ENCODE measurements at places on chromosomes 16 and 17. TPM values are rescaled to one million over a fixed set of nuclear protein-coding genes. Genes with fewer than 3 reads are reported as not detected.

DNA sequence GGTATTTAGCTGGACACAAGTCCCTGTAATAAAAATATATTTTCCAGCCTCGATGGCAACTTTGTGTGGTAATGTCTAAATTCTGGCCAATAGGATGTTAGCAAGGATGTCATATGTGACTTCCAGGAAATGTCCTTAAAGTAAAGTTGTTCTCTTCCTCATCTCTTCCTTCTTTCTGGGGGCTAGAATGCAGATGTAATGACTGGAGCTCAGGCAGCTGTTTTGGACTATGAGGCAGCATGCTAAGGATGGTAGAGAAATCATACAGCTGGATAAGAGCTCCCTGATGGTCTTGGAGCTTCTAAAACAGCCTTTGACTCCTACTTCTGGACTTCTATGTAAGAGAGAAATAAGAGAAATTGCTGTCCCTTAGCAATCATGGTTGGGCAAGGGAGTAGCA lies 16.9 kb upstream of the MAPT start:
- DNase-seq: no peak

GRCh38 chr17:49687878-49688491 lies 10.1 kb upstream of the SPOP start:
- peak; percentile 36 for DNase-seq

KRTAP4-6 gene
- total RNA-seq: not detected

DNA sequence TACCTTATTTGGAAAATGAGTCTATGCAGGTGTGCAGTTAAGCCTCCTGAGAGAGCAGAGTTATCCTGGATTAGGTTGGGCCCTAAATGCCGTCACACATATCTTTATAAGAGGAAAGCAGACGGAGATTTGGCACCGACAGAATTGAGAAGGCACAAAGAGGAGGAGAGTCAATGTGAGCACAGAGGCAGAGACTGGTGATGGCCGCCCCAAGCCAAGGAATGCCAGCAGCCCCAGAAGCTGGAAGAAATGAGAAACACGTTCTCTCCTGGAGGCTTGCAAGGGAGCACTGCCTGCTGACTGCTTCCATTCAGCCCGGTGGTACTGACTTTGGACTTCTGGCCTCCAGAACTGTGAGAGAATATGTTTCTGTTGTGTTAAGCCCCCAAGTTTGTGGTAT lies 3.2 kb downstream of the SLC46A1 start:
- DNase-seq: no peak

TNS4 gene
- total RNA-seq: 0.08 TPM

DNA sequence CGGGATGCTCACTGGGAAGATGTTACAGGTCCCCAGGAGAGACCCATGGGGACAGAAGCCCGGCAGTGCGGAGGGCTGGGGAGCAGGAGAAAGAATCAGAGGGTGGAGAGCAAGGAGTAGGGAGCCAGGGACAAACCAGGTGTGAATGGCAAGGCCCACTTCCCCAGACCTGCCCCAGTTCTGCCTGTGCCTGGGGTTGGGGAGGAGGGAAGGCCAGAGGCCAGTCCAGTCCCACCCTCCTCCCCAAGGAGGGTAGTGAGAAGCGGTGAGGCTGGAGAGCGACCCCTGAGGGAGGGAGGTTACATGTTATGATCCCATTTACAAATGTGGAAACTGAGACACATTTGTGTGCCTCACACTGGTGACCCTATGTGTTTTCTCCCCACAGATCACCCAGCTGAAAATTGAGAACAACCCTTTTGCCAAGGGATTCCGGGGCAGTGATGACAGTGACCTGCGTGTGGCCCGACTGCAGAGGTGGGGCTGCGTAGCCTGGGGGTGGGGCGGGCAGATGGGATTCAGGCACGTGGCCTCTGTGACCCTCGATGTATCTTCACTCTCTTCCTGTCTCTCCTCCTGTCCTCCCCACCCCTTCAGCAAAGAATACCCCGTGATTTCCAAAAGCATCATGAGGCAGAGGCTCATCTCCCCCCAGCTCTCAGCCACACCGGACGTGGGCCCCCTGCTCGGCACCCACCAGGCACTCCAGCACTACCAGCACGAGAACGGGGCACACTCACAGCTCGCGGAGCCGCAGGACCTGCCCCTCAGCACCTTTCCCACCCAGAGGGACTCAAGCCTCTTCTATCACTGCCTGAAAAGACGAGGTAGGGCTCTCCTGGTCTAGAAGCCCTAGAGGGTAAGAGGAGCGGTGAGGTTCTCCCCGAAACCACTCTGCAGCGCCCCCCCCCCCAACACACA lies 27.5 kb downstream of the TBX4 start:
- no peak for DNase-seq

DNA sequence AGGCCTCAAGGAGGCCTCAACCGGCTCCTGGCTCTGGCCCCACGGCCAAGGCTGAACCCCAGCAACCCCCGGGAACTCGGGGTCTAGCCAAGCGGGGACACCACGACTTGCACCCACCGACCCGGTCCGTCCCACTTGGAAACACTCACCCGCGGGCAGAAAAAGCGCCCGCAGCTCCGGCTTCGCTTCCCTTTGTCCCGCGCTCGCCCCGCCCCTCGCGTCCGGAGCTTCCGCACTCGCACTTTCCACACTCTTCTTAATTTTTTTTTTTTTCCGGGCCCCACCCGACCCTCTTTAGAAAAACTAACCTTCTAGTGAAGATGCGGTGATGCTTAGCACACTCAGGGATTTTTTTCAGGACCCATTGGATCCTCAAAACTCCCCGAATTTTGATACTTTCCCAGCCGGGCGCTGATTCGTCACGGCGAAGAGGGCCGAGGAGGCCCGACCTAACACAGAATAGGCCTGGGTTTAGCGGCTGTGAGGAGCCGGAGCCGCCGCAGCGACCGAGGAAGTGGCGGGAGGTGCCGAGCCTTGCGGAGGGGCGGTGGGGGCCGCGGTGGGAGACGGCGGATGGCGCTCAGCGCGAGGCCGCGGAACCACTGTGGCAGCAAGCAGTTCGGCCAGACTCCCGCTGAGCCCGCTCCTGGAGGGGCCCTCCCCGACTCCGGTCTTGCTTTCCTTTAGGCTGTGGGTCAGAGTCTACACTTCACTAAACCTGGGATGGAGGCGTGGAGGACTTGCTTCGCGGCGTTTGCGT lies at the start of gene SMARCE1:
SMARCE1 (minus strand) TSS at position 195 of the 760 bp plus-strand sequence. CDS start 2,016 bp downstream, outside the sequence.
- DNase-seq: peak; percentile 64

GRCh38 chr16:10325783-10326543 lies 59.9 kb upstream of the ATF7IP2 start:
- no peak for DNase-seq

- DNase-seq: no peak
Measured at GRCh38 chr17:65554553-65555223, 6.8 kb downstream of the AXIN2 start.

DNA sequence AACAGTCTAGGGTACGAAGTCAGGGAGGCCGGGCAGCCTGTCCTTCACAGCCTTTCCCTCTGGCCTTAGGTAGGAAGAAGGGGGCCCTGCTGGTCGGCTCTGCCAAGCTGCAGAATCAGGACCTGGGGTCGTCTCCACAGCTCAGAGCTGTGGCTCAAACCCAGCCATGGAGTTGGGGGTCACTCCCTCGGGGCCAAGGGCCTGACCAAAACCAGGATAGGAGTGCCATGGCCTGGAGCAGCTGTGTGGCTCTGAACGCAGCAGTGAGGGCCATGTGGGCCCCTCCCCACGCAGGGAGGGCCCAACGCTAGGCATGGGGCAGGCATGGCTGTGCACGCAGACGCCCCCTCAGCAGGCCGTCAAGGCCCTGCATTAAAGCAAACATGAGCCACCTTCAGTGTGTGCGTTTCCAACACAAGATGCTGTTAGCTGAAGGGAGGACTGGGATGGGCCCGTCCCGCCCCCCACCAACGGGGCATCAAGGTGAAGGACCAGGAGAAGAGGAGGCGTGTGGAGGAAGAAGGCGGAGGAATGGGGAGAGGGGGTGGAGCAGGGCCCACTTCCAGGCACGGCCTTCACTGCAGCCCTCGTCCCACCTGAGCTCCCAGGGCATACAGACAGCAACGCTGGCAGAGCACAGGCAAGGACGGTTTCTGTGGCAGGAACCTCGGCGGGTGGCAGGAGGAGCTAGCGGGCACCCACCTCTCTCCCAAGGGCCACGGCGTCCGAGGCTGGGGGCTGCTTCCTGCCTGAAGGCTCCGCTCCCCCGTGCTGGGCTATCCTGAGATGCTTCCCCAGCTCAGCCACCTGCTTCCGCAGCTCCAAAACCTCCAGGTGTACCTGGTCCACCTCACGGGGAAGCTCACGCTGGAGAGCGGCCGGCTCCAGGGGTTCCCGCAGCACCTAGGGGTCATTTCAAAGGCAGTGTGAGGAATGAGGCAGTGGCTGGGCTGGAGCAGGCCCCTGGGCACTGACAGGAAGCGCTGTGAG lies 55.3 kb downstream of the CCDC57 start:
- DNase-seq: no peak

All from endothelial cell (in vitro differentiated cells).